ENCODE measurements at places on chromosomes 12 and 14.

- no peak for DNase-seq
Measured at GRCh38 chr12:66380769-66381535, 78.7 kb downstream of the HELB start.

GRCh38 chr12:69161829-69162228, 77.5 kb upstream of the CPSF6 start:
- peak; percentile 18 for DNase-seq

- no peak for DNase-seq
Measured at GRCh38 chr12:17192721-17193120, 586.8 kb upstream of the LMO3 start.

- no peak for DNase-seq
Measured at GRCh38 chr14:54974788-54975414, 52.0 kb downstream of the WDHD1 start.

DNA sequence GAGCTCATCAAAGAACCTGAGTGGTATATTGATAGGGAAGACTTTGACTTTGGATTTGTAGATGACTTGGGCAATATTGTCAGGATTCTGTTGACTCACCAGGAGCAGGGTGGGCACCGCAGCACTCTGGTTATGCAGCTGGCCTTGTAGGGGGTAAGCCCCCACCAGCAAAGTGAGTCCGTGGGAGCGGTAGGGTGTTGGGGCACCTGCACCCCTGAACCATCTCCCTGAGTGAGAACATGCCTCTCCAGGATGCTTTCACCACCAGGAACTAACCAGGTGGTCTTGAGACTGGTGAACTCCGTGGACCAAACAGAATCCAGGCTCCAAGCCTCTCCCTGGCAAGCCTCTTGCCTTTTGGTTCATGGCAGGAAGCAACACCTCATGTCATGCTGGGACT, 44.0 kb upstream of the EIF5 start:
- DNase-seq = no peak

DNA sequence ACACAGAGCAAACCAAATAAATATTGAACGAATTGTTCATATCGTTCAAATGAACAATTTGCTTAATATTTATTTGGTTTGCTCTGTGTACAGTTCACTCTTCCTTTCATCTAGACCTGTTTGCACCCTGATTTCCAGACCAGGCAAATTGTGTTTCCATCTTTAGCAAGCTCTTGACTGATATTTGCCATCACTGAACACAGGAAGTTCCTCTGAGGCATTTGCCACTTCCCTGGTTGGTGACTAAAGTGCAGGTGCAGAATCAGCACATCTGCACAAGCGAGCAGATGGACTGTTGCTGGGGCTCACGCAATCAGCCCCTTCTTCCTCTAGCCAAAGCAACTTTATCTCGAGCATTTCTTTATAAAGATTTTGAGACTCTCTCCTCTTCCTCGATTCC, 112.9 kb downstream of the DAAM1 start:
- DNase-seq = no peak

DNA sequence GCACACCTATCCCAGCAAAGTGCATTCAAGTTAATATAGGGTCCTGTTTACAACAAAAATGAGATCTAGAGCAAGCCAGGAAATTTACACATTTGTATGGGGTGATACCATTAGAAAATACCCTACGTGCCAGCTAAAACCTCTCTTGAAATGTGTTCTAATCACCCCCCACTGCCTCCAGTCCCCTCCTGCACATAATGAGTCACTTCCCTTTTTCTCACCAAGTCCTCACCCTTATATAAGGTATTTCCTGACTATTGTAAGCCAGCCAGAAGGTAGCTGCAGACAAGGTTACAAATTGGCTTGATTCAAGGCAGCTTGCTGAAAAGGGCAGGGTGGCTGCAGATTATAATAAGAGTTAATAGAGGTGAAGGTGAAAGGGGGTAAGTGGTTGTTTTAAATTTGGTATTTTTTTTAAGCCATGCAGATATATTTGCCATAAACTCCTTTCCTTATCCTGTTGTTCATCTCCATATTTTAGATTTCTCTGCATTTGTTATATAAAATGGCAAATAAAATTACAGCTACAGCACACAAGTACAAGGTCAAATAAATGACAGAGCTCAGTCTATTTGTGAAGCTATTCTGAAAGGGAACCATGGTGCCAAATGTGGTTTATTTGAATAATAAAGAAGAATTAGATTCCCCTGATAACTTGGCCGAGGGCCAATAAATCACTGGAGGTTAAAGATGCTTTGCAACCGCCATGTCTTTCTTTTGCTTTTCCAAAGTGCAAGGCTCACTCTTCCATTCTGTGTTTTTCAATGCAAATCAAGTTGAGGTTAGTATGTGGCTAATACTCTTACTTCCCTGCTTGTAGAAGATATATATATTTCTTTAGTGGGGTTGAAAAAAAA, 385.9 kb downstream of the EGLN3 start:
- no peak for DNase-seq

Data from stimulated activated CD4-positive, alpha-beta T cell treated with anti-CD3 and anti-CD28 coated beads, Interleukin-4, amount 100 ng/mL, for 1 hour (primary cell).